M059J (cell line): ENCODE measurements at places on chromosomes 4 and X.

DNA sequence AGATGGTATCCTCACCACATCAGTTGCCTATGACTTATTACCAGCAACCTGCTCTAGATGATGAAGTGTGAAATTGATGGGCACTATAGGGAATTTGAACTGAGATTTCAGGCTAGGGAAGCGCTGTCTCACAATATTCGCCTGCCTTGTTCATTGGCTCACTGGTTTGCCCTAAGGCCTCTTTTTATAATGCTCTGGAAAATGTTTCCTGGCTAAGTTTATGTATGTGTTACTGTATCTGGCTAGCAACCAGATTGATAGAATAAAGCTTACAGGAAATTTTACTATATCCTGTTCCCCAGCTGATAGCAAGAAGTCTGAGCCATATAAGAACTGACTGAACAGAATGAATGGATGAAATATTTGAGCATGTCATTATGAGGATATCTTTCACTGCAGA lies 71.6 kb downstream of the GSTCD start:
- DNase-seq: no peak

GRCh38 chr4:175127314-175127713 lies 209.2 kb downstream of the ADAM29 start:
- DNase-seq: peak; percentile 88

DNA sequence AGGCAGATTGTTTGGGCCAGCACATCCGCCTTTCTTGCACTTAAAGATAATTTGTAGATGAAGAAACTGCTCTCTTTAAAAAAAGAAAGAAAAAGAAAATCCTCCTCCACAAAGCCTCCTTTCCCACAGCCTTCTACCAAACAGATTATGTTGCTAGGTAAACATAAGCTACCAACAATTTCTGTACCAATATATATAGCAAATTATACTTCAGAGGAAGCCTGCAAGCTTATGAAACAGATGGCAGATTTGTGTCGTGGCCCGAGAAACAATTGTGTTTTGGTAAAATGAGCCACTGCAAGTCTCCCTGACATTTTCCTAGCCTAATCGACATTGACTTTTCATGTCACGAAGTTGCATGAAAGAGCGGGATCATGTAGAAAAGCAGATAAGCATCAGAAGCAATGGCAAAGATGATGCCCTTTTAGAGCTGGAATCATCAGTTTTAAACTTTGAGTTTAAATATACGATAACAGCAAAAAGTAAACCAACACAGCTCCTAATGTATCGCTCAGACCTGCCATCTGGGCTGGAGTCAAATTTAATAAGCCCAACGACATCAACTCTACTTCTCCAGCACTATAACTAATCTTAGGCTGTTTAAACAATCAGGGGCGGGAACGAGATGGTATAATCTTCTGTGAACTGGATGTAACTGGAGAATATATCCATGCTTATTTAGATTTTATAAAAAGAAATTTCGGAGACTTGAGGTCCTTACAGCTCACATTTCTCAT lies 94.9 kb upstream of the PLAC1 start:
- DNase-seq: no peak

- no peak for DNase-seq
These were observed 206.3 kb upstream of the LCORL start for GRCh38 chr4:18227880-18228279.

GRCh38 chr4:112266823-112267222 lies 18.9 kb downstream of the TIFA start:
- no peak for DNase-seq

DNA sequence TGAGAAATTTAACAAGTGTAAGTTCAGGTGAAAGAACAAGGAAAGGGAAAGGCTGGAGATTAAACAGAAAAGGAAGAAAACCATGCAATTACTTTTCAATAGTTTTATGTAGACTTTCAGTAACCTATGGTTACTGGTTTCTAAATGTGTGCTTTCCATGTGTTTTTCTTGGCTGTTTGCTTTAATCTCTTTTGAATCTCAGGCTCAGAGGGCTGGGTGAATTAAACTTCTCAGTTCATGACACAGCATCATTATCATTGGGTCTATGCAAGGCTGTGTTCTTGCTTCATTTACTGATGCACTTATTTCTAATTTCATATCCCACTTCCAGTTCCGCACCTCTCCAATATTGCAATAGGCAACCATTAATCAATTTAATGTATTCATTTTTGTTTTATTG lies 266.5 kb upstream of the UGT8 start:
- DNase-seq: no peak

- DNase-seq: no peak
These were observed 126.0 kb upstream of the LDB2 start for GRCh38 chr4:17024425-17024824.

DNA sequence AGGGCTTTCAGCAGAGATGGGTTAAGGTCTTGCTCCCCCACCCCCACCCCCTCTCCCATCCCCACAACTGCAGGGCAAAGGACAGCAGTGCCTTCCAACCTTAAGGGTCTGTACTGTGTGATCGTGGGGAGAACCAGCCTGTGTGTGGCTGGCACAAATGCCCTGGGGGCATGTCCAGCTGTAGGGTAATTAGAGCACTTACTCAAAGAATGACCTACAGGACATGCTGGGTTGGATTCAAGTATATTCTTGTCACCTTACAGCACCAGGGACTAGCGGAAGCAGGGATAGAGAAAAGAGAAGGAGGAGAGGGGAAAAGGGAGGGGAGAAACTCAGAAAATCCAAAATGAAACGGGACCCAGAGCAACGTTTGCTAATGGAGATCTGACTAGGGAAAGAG lies 191.3 kb upstream of the GATB start:
- peak; percentile 37 for DNase-seq

- peak; percentile 50 for DNase-seq
These were observed 53.8 kb downstream of the CXCL1 start for GRCh38 chr4:73922766-73923630.

- DNase-seq: no peak
These were observed 11.7 kb downstream of the JCHAIN start for GRCh38 chr4:70654605-70655011.

DNA sequence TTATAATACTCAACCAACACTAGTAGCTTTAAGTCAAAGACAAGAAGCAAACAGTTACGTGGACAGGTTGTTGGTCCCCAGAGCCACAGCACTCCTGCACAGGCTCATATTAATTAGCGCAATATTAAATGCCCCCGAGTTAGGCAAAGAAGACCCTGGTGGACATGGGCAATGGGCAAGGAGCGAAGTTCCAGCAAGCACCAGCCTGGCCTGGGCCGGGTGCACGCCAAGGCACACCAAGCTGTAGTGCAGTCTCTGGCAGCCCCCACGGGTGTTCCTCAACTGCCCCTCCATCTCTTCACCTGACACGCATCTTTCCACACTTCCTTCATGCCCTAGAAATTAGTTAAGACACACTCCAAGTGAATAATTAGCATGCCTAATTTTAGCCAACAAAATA lies 20.1 kb downstream of the FAT1 start:
- no peak for DNase-seq

- DNase-seq: peak; percentile 76
These were observed 1.5 kb upstream of the ASMTL start for GRCh38 chrX:1453951-1454785.

GRCh38 chrX:22912616-22913015 lies 87.1 kb upstream of the DDX53 start:
- DNase-seq: no peak

- DNase-seq: peak; percentile 90
These were observed 42.9 kb downstream of the EVC start for GRCh38 chr4:5753766-5754528.

DNA sequence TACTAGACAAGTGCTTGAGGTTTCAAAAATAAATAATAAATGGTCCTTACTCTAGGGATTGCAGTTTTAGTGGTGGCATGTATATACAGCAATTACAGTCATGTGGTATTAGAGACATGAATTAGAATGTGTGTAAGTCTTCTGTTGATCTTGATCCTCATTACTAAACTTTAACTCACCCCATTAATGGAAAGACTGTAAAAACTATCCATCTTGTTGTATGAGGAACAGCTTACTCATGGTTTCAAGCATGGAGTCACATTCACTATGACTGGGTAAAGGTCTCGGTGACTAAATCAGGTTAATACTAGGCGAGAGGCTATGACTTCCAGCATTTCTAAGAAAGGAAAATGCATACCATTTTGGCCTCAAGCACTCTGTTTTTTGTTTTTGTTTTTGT lies 107.0 kb upstream of the HPGD start:
- DNase-seq: peak; percentile 36

DNA sequence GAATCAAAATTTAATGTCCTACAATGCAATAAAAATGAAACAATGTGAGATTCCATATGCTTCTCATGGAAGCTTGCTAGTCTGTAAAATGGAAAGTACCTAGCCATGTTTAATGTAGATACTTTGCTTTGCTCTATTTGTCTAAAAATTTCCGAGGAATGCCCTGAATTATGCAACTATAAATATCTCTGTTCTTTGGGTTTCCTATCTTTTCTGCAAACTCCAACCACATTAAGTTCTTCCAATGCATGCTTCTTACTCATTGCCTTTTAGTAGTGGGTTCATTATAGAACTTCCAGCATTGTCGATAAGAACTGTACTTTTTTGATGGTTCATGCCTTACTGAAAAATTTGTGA lies 178.3 kb downstream of the RASL11B start:
- no peak for DNase-seq

DNA sequence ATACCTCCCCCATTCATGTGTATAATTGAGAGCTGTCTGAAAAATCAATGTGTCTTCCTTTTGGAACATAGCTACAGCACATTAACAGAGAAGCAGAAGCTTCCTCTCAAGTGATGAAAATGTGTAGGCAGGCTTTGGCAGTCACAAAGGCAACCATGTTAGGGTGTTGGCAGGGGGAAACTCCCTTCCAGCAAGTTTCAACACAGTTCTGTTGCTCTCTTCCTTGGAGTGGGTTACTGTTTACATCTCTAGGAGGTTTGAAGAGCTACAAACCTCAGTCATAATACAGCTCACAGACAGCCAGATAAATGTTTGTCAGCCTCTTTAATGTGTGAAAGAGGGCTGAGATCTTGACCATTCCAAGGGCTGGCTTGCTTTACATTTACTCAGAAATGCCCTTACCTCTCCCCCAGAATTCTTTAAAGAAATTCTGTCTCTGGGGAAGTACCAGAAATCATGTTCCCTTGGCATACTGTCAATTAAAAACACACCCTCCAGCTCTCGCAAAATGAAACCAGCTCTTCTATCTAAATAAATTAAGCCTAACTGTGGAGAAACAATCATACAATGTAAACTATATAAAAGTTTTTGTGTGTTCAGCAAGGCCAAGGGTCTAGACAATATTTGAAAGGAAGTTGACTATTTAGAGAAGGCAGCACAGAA lies 18.9 kb downstream of the ZBTB33 start:
- DNase-seq: no peak

- peak; percentile 10 for DNase-seq
These were observed 201.7 kb upstream of the AFF2 start for GRCh38 chrX:148298737-148299136.

DNA sequence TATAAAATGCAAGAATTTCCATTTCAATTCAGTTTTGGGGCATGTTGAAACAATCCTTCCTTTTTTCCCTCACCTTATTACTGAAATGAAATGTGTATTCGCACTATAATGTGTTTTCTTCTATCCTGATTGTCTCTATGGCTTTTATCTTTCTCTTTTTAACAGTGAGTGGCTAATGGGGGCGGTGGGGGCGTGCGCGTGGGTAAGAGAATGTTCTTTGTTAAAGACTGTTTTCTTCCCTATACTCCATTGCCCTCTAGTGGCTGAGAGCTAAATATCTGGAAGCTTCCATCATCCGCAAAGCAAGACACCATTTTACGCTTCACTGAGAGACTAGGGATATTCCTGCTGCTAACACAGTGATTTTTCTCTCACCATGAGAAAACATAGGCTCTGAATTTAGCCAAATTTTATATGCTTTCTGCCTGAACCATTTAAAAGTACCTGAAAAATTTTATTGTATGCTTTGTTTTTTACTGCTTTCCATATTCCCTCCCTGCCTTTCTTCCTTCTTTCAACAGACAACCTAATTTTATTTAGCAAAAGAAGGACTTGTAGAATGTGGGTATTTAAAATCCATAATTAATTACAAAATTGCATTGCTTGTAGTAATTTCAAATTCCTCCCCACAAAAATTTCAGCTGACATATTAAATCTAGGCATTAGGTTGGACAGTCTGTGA lies 194.0 kb downstream of the GASK1B start:
- peak; percentile 59 for DNase-seq

DNA sequence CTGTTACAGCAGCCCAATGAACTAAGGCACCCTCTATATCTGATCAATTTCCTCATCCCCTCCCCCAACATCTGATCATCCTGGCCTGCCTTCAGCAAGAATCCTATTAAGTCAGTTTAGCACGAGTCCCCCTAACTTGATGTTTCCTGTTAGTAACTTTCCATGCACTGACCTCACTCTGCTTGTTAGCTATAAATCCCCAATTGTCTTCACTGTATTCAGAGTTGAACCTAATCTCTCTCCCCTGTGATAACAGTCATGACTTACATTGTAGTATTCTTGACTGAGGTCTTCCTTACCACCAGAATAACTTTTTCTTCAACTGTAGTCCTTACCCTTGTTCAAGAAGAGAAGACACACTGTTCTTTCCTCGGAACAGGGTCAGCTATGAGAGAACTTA lies 8.5 kb downstream of the ANXA5 start:
- DNase-seq: no peak

DNA sequence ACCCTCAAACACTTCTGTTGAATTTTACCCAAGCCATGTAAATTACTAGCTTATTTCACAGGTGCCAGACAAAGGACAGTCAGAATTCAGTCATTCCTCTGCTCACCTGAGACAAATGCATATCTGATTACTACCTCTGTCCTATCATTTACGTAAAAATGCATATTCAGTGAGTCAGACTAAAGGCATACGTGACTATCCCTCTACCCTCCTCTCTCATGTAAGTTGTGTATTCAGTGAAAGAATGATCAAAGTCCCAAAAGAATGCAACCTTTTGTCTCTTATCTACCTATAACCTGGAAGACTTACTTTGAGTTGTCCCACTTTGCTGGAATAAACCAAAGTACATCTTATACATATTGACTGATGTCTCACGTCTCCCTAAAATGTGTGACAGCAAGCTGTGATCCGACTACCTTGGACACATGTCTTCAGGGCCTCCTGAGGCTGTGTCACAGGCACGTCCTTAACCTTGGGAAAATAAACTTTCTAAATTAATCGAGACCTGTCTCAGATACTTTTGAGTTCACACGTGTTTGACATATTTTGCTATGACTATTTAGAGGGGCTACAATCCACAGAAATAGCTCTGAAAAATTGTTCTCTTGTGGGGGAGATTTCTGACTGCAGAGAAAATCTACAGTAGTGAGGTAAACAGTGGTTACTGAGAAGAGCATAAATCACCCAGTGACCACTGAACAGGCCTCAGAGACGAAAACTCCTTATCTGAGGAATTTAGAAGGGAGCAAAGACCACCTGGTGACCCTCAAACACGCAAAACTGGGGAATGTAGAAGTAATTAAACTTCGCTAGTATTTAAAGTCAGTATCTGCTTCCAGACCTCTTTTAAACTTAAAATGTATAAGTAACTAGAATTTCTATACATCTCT lies 1575.8 kb downstream of the STIM2 start:
- no peak for DNase-seq
